ENCODE measurements at places on chromosomes 16 and 17. TPM values are rescaled to one million over a fixed set of nuclear protein-coding genes. Genes with fewer than 3 reads are reported as not detected.

Gene TNS4
- not detected for total RNA-seq

Gene TMC8
- 0.34 TPM for total RNA-seq

Gene GNAO1
- total RNA-seq, result under 0.01 TPM

Gene SCNN1G
- 0.68 TPM for total RNA-seq

Gene UTP4
- total RNA-seq, result 14.1 TPM

Gene CNGB1
- total RNA-seq, result not detected

Gene PLA2G10
- total RNA-seq, result not detected

Gene RAB37
- total RNA-seq, result 0.37 TPM

Gene ZNRF1
- 29.9 TPM for total RNA-seq

Gene MBTPS1
- 120 TPM for total RNA-seq

Gene OTOP2
- not detected for total RNA-seq

Gene RAB11FIP4
- 0.05 TPM for total RNA-seq

Gene OR1A1
- total RNA-seq, result not detected

Gene ABI3
- total RNA-seq, result 12.9 TPM

Gene TTYH2
- 0.70 TPM for total RNA-seq

Gene SMIM36
- not detected for total RNA-seq

Gene ESRP2
- 4.1 TPM for total RNA-seq

Gene SOX8
- 0.33 TPM for total RNA-seq

Gene NLRC3
- 2.0 TPM for total RNA-seq

Gene HIC1
- 120 TPM for total RNA-seq

Gene CCL17
- total RNA-seq, result not detected

Gene MFAP4
- not detected for total RNA-seq

Gene KRT32
- total RNA-seq, result not detected

Gene CBLN1
- not detected for total RNA-seq

Gene ZPBP2
- not detected for total RNA-seq

Gene TUBG2
- 7.7 TPM for total RNA-seq

Gene ACSM5
- total RNA-seq, result 2.0 TPM

Gene ZSCAN10
- not detected for total RNA-seq

All from dermis blood vessel endothelial cell (primary cell).